ENCODE measurements at places on chromosomes 7 and 10. TPM values are rescaled to one million over a fixed set of nuclear protein-coding genes. Genes with fewer than 3 reads are reported as not detected.

MMRN2 gene
- total RNA-seq, result 0.27 TPM

KCND2 gene
- 0.30 TPM for total RNA-seq

CUZD1 gene
- total RNA-seq, result 0.17 TPM

TBC1D12 gene
- 7.6 TPM for total RNA-seq

SFMBT2 gene
- 3.9 TPM for total RNA-seq

CLEC2L gene
- not detected for total RNA-seq

GPC2 gene
- total RNA-seq, result 7.6 TPM

HMX3 gene
- not detected for total RNA-seq

TMEM130 gene
- total RNA-seq, result 8.9 TPM

METTL2B gene
- 34.5 TPM for total RNA-seq

CDC14C gene
- total RNA-seq, result 0.17 TPM

PNPLA8 gene
- total RNA-seq, result 21.3 TPM

DCLRE1A gene
- 3.7 TPM for total RNA-seq

FEZF1 gene
- 0.61 TPM for total RNA-seq

IGF2BP3 gene
- total RNA-seq, result 69.9 TPM

GALNT17 gene
- 7.8 TPM for total RNA-seq

NEURL1 gene
- total RNA-seq, result 1.5 TPM

CACNB2 gene
- 0.46 TPM for total RNA-seq

NPSR1 gene
- total RNA-seq, result not detected

ALOX5 gene
- 1.8 TPM for total RNA-seq

ADAM12 gene
- 126 TPM for total RNA-seq

AGFG2 gene
- total RNA-seq, result 6.2 TPM

MUC12 gene
- 2.5 TPM for total RNA-seq

GAD2 gene
- not detected for total RNA-seq

ZMYND11 gene
- total RNA-seq, result 37.9 TPM

RPA3 gene
- 17.7 TPM for total RNA-seq

ASAH2 gene
- total RNA-seq, result 2.4 TPM

TAS2R4 gene
- total RNA-seq, result 1.1 TPM
